ENCODE measurements at places on chromosomes 16 and 17.

DNA sequence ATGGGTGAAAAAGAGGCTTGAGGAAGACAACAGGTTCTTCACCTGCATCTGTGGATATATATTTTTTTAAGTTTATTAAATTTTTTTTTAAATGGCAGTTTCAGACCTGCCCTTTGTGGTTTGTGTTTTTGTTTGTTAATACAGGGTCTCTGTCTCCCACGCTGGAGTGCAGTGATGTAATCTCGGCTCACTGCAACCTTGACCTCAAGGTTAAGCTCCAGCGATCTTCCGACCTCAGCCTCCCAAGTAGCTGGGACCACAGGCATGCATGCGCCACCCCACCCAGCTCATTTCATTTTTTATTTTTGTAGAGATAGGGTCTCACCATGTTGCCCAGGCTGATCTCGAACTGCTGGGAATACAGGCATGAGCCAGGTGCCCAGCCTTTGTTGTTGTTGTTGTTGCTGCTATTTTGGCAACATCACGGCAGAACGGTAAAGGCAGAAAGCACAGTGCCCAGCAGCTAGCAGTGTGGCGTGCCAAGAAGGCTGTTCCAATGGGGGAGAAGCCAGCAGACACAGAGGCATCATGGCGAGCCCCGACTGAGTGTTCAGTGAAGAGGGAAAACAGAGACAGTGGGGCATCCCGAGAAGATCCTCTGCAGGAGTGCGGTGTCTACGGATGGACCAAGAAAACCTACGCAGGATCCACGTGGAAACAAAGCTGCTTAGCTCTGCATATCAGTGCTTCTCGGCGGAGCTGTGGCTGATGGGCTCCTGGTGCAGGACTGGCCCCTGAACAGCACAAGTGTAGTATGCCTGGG lies 19.6 kb downstream of the TMC6 start:
- no peak for DNase-seq

DNA sequence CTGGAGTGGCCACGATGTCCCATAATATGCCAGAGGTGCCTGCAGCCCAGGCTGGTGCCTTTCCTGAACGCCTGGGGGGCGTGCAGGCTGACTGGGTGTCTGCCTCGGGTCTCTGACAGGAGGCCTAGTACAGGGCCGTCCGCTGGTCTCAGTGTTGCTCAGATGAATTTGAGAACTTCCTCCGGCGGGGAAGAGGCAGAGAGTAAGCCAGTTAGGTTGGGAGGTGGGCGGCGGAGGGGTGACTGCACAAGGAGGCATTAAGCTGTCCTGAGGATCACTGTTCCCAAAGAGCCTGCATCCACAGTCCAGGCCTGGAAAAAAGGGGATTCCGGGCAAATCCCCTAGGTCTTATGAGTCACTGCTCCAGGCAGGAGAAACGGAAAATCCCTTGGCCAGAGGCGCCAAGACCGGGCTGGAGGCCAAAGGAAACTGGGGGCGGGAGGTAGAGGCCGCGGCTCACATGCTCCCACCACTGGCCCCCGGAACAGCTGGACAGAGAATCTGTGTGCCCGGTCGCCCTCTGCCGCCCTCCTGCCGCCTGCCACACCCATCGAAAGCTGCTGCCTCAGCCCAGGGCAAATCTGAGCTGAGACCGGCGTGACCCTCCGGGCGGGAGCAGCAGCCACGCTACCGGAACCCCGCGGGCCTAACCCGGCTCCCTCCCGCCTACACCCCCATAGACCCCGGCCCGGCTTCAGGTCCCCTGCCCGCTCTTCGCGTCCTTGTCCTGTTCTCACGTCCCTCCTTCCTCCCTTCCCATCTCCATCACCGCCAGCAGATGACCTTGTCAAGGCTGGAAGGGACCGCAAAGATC lies 1.2 kb downstream of the TRIM47 start:
- DNase-seq = no peak

DNA sequence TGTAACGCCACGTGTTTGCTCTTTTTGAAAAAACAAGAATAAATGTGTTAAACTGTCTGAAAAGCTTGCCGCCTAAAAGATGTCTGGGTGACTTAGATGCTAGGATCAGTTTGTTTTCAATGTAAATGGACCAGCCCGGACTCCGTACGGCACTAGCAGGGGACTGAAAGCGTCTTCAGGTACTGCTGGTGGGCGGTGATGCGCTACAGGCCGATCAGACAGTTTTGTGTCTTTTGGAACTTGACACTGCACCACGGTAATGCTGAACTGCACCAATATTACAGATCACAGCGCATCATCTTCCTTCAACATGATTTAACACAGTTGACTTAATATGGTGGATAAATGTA lies 727 bp upstream of the MBTPS1 start:
- DNase-seq = peak; percentile 14

- DNase-seq = no peak
Observed at GRCh38 chr16:56477096-56477878, 25.9 kb downstream of the OGFOD1 start.

DNA sequence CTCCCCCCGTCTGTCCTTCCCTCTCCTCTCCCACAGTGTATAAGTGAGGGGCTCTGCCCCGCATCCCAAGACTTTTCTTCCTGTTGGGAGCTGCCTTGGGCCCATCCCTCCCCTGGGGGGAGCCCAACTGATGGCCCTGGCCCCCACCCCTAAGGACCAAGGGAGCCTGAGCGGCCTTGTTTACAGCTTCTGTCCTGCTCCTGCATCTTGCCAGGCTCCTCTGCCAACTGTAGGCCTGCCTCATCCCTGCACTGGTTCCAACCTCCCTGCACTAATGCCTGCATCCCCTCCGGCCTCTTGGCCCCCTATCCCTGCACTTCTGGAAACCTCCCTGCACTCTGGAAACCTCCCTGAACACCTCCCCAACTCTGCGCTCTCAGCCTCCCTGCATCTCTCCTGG lies 1.4 kb upstream of the PAGR1 start:
- DNase-seq = no peak

DNA sequence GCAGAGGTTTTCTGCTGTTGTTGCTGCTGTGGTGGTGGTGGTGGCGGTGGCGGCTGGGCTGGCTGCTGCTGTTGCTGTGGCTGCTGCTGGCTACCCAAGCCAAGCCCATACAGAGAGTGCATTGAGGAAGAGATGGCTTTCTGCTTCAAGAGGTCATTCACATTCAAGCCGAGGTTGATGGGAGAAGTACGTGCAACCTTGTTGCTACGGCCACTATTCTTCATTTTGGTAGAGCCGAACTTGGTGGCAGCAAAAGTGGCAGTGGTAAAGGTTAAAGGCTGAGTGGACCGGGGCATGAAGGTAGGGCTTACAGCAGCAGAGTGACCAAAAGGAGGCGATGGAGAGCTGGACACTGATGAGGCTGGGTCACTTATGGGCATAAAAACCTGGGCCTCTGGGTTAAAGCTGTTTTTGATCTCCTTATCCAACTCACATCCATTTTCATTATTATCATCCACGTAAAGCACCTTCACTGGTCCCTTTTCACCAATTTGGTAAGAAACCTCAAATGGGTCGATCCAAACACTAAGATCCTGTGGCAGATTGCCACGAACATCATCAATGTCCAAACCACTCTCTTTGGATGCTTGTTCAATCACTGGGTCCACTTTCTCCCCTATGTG lies 2.8 kb downstream of the TOB1 start:
- peak; percentile 16 for DNase-seq

DNA sequence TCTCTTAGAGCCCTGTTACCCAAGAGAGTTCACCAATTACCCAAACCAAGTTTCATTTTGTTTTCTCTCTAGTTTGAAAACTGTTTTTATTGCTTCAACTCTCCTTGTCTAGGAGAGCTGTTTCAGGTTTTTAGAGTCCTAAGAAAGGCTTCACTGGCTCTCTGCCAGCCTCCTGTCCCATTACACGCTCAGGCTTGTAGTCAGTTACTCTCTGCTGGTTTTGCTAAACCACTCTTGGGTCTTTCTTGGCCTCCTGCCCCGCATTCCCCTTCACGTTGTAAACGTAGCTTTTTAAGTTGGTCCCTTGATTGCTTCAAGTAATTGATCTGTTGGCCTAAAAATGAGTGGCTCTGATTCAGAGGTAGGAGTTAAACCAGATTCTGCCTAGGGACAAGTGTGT lies 529.1 kb downstream of the MAF start:
- peak; percentile 38 for DNase-seq

DNA sequence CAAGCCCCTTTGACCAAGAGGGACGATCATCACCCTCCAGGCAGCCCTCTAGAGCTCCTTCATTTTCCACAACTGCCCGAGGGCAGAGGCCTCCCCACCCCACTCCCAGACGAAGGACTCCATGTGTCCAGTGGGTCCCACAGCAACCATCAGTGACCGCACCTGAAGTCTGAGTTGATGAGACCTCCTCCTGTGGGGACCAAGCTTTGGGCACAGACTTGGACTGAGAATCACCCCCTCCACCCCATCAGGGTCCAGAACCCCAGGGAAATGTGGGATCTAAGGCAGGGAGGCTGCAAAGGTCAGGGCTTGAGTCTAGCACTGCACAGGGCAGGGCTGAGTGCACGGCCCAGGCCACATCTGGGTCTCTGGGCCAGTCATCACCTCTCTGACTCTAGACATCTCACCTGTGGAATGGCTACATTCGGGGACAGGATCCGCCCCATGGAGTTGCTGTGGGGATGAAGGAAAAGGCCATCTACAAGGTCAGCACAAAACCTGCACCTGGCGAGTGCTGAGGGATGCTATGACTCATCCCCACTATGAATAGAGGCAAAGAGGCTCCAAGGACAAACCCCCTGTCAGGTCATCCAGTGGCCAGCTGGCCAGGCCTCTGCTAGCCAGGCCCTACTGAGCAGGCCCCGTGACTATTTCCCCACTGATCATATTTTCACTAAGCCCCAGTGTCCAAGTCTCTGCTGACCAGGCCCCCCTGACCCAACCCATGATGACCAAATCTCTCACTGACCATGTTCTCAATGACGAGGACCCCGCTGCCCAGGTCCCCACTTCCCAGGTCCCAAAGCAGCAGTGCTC lies 38.4 kb downstream of the TNFRSF13B start:
- no peak for DNase-seq

- DNase-seq = no peak
Observed at GRCh38 chr16:70691223-70692129, 5.6 kb upstream of the MTSS2 start.

GRCh38 chr17:6686026-6686425 lies 27.1 kb downstream of the SLC13A5 start:
- no peak for DNase-seq

- no peak for DNase-seq
Observed at GRCh38 chr17:31697838-31698237, 161.2 kb downstream of the COPRS start.

GRCh38 chr17:30429155-30429554 lies 48.1 kb upstream of the GOSR1 start:
- no peak for DNase-seq

GRCh38 chr17:76234354-76234679 lies 6.0 kb downstream of the RNF157 start:
- DNase-seq = no peak

DNA sequence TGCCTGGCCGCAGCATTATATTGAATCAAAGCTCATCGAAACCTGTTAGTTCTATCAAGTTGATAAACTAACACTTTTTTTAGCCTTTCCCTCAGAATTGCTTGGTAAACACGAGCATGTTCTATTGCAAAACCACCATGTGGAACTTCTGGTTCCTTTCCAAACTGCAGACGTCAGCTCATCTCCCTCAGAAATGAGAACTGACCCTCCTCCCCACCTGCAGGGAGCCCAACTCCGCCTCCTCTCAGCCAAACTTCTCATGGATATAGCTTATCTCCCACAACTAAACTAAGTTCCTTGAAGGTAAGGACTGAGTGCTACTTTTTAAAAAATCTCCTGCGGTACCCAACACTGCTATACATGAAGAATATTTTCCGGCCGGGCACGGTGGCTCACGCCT lies 6.7 kb downstream of the SHMT1 start:
- no peak for DNase-seq

- no peak for DNase-seq
Observed at GRCh38 chr16:30416624-30417528, 9.5 kb downstream of the ZNF771 start.

- no peak for DNase-seq
Observed at GRCh38 chr16:52709306-52709705, 162.4 kb upstream of the TOX3 start.

DNA sequence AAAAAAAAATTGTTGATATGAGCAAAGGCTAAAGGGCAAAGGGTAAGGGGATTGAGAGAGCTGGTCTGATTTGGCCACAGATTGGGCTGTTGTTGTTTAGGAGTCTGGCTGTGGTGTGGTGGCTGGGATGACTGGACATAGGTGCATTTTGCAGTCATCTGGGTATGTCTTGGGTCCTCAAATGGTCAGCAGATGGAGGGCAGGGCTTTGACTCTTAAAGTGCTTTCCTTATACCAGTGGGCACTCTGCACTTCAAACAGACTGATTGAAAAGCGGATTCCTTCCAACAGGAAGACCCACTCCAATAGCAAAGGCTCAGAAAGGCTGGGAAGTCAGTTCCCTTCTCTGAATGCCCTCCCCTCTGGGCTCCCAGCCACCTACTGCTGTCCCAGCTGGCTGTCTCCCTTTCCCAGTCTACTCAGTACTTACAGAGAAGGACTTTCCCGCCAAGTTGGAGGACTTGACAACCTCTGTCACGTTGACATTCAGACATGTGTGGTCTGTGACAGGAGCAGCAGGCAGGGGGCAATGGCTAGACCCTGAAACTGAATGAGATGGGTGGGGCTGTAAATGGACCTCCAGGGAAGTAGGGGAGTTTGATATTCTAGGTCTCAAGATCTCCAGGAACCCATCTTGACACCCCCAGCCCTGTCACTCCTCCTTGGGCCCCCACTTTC lies 19.6 kb upstream of the MFSD6L start:
- no peak for DNase-seq

DNA sequence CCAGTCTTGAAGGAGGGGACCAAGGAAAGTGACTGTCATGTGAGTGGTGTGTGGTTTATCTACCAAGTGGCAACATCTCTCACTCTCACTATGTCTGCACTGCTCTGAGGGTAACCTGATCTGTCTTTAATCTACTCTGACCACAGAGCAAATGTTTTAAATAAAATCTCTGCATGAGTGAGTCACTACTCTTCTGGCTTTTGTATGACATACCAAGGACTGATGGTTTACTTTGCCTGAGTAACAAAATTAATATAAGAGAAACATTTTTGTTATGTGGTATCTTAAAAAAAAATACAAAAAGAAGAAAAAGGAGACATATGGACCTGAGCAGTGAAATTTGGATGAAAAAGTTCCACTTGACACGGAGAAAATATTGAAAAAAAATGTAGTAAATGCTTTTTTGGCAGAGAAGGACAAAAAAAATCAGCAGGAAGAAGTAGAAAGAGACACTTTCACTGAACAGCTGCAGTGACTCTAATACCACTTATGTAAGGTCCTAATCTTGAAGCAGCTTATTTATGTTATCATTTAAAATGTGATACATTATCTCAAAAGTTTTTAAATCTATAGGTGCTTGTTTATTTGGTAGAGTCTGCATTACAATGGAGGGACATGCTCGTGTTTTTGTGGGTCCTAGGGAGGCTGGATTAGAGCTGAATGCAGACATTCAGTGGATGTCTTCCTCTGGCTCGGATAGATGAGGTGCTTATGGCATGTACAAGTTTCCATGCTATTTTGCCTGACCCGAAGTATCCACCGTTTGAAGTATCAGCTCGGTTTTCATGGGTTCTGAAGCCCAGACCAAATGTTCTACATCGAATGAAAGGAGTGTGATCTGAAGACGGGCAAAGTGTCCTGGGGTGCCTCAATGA lies 240.7 kb downstream of the MAP2K6 start:
- DNase-seq = no peak

- DNase-seq = no peak
Observed at GRCh38 chr17:1160591-1161390, 19.0 kb downstream of the ABR start.

GRCh38 chr17:1134634-1135324 lies 45.0 kb downstream of the ABR start:
- DNase-seq = peak; percentile 23

Measured in NCI-H345 (cell line).